ENCODE measurements at places on chromosomes 6 and 20.

DNA sequence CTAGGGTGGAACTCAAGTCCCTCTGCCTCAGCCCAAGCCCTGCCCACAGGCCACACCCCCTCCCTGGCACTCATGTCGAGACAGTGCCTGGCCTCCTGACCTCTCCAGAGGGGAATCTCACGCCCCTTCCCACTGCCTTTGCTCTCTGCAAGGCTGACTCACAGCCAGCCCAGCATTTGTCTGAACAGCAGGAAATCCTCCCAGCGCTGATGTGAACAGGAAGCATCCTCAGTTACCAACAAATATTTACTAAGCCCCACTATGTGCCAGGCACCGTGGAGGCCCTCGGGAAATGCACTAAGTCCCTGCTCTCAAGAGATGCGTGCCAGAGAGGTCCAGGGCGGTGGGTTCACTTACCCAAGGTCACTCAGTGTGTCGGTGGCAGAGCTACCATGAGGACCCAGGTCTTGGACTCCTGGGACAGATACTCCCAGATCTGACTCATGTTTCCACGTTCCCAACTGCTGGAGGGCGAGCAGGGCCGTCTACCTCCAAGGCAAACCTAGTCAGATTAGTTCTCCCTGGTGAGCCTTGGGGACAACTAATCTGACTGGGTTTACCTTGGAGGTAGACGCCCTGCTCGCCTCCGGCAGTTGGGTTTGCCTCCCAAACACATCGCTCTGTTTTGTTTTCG lies 7.8 kb downstream of the ADA start:
- DNase-seq: peak; percentile 20

GRCh38 chr6:30113003-30113759 lies at the start of gene TRIM31:
Gene TRIM31 (minus strand): TSS chr6:30113090. CDS start chr6:30112805, 285 bp downstream.
- no peak for DNase-seq

GRCh38 chr6:94270091-94270948 lies 851.0 kb upstream of the EPHA7 start:
- no peak for DNase-seq

DNA sequence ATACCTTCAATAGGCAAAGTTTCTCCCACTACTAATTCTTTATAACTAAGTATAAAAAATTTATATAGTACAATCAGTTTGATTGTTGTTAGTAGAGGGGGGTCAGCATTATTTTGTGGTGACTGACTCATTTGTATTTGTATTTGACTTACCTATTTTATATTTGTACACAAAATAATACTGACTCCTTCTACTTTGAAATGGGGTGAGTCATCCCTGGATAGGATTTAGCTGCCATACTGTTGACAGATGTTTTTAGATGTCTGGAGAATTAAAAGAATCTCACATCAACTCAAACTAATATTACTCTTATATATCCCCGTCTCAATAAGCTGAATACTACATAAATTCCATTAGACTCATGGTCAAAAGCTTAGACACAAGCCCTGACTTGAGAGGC lies 114.9 kb downstream of the FRK start:
- no peak for DNase-seq

GRCh38 chr20:21336455-21337151 lies 33.5 kb downstream of the XRN2 start:
- no peak for DNase-seq

DNA sequence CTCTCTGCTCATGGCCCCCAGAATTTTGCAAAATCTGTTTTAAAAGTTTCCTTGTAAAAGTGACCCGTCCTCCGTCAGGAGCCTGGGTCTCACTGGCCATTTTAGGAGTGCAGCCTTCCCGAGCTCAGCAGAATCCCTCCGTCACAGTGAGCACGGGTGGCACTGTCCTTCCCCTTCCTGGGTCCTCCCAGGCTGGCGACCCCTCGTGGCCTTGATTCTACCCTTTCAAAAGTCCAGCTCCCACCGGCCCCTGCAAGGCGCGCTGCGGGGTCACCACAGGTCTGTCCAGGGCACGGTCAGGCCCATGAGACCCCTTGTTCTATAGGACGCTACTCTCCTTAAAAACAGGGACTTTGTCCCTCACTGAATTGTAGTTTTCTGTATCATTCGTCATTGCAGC lies 112.7 kb downstream of the PSMB1 start:
- DNase-seq: no peak

- no peak for DNase-seq
Measured at GRCh38 chr20:57618091-57618763, 2.0 kb downstream of the ZBP1 start.

- DNase-seq: no peak
Measured at GRCh38 chr20:14761903-14762302, 424.5 kb upstream of the FLRT3 start.

- no peak for DNase-seq
Measured at GRCh38 chr20:8547035-8547650, 415.1 kb downstream of the PLCB1 start.

GRCh38 chr6:111848262-111848812 lies 24.9 kb downstream of the FYN start:
- DNase-seq: no peak

- DNase-seq: no peak
Measured at GRCh38 chr6:132751306-132751705, 6.4 kb downstream of the VNN2 start.

GRCh38 chr20:38186788-38187221 lies 21.7 kb upstream of the TGM2 start:
- no peak for DNase-seq

GRCh38 chr6:167839343-167839742 lies 12.6 kb downstream of the AFDN start:
- no peak for DNase-seq

- no peak for DNase-seq
Measured at GRCh38 chr6:33272275-33273128, 627 bp downstream of the RPS18 start.

GRCh38 chr20:24116611-24117010 lies 128.0 kb upstream of the GGTLC1 start:
- DNase-seq: no peak

GRCh38 chr20:13229538-13229937 lies 8.5 kb downstream of the ISM1 start:
- DNase-seq: no peak

GRCh38 chr20:52493171-52493721 lies 301.7 kb upstream of the ZFP64 start:
- no peak for DNase-seq

- peak; percentile 59 for DNase-seq
Measured at GRCh38 chr6:31400467-31401289, 2.7 kb upstream of the MICA start.

GRCh38 chr6:113112086-113112485 lies 745.1 kb upstream of the MARCKS start:
- DNase-seq: no peak

DNA sequence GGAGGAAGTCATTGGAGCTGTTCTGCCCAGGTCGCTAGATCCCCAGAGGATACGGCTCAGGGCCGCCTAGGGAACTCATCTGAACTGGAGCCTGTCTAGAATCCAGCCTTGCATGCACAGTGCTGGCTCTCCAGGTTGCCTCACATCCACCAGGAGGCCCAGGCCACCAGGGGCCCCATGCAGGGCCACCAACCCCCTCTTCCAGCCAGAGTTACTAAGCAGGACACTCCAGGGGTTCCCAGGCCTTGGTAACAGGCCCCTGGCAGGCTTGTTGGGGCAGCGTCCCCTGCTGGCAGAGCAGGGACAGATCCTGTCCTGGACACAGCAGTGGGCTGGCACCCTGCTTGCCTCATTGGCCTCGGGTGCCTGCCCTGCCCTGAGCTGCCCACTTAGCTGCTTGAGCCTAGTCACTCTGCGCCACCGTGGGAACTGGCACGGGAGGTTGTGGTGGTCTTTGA lies 35.3 kb downstream of the EFCAB8 start:
- DNase-seq: no peak

All from stimulated activated CD8-positive, alpha-beta memory T cell treated with anti-CD3 and anti-CD28 coated beads, Interleukin-2, amount 100 ng/mL, for 1 hour (primary cell).